Fibroblast of skin of right biceps (primary cell): ENCODE measurements at places on chromosomes 3 and 15.

- no peak for DNase-seq
Measured at GRCh38 chr3:50122661-50123391, 32.3 kb upstream of the SEMA3F start.

- DNase-seq = no peak
Measured at GRCh38 chr15:39623529-39623931, 42.7 kb downstream of the THBS1 start.

- DNase-seq = peak; percentile 99
Measured at GRCh38 chr15:39580485-39581241, at the start of gene THBS1. Gene THBS1 (plus strand): TSS chr15:39581079. CDS start chr15:39581858, 779 bp downstream.

DNA sequence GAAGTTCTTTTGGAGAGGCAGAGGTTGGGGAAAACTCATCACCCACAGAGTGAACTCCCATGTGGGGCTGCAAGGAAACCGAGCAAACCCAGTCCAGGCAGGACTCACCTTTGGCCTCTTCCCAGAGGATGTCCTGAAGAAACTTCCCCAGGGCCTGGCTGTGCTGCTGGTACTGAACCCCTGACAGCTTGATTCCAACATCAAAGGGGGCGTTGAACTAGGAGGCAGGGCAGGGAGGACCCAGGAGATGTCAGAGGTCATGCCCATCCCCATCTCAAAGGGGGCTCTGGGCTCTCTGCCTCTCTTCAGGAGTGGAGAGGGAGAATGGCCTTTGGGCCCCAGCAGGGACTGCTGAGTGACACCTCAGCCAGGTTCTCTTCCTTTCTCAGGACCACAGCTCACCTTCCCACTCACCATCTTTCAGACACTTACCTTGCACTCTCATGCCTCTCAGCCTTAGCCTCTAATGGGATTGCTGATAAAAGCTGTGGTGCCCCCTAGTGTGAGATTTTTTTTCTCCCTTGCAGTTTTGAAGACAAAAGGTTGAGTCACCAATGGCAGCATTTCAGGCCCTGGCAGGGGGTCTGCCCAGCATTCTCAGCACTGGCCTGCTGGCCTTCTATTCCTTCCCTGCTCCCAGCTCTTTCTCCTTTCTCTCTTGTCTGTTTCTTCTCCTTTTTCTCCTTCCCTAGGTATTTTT is 6.0 kb downstream of the GHRL start:
- DNase-seq = peak; percentile 88

GRCh38 chr3:134325706-134326105 is 48.5 kb downstream of the AMOTL2 start:
- no peak for DNase-seq

DNA sequence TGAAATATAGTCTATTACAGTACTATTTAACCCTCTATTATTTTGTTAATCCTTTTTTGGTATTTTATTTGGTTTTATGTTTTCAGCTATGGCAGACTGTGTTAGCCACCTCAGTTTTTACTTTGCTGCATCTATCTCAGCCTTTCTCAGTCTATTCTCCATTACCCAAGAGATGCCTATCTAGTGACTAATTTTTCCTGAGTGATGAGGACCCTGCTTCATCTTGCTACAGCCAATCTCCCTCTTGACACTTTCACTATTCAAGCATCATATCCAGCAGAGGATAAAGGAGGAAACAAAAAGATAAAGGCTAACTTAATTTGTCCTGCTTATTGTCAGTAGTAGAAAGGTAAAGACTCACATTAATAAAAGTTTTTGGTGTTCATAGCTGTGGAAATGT is 141.8 kb upstream of the NECTIN3 start:
- no peak for DNase-seq

DNA sequence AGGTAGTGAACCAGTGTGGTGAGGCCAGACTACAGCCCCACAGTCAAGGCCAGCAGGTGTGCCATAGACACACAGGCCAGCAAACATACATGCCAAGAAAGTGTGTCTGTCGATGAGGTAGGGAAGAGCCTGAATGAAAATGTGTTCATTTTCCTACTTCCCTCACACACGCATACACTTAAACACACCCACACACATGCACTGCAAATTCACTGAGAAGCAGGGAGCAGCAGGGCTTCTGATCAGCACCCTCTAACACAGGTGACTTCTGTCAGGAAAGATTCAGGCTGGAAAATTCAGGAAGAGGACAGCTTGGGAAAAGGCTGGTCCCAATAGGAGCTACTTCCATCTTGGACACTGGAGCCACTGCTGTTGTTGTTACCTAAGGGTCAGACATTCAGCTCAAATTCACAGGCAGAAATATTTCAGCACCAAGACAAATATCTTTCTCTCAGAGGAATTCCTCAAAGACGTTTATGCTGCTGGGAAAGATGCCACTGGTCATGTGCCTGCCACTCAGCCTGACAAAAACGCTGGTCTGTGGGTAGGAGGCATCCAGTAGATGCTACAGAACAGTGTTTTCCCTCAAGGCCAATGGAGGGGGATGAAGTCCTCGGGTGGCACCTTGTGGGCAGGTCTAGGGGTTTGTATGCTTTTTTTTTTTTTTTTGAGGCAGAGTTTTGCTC is 40.9 kb upstream of the LARS2 start:
- DNase-seq = no peak

DNA sequence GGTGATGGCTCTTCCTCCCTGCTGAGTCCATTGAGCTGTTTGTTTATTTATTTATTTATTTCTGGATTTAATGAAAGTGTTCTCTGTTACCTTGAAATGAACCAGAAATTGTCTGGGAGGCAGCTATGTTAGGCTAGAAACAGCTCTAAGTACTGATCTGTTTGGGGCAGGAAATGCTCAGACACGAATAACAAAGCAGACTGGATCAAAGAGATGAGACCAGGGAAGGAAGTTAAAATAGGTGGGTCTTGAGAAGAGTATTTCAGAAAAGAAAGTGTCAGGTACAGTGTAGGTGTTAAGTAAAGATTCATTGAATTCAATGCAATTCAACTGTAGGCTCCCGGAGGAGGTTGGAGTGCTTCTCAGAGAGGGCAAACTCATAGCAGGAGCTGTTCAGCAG is 173.3 kb downstream of the IL20RB start:
- DNase-seq = no peak

DNA sequence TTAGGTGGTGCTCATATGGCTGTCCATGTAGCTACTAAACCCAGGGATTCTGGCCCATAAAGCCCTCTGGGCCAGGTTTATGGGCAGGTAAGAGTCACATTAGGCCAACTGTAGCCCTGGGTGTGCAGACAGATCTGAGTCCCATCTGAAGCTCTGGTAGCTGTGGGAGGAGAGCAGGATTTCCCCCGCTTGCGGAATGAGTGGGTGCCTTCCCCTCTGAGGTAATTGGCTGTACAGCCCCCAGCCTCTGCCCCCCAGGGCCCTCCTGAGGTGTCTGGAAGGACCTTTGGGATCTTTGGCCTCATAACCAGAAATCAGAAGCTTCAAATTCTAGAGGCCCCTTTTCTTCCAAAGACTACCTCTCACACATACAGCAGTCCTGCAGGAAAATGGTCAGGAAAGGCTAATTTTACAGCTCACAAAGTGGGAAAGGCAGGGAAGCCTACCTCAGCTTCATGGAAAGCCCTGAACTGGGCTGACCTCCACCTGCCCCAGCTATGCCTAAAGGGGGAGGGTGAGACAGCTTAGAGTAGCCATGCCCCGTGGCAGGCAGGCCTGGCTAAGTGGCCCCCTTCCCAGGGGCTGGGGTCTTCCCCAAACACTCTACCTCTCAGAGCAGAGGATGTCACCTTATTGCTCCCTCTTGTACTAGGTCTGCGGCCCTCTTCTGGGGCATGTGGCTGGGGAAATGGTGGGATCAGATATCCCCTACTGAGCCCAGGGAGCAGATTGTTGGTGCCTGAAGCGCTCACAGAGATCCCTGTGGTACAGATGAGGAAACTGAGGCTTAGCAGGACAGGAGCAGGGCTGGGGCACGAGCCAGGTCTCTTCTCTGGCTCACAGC is 16.8 kb downstream of the HEMK1 start:
- no peak for DNase-seq

- no peak for DNase-seq
Measured at GRCh38 chr15:86382341-86382740, 302.7 kb downstream of the AGBL1 start.

- no peak for DNase-seq
Measured at GRCh38 chr15:96334705-96335410, 4.4 kb downstream of the NR2F2 start.

GRCh38 chr3:162777118-162777517 is 1280.5 kb downstream of the OTOL1 start:
- DNase-seq = no peak

DNA sequence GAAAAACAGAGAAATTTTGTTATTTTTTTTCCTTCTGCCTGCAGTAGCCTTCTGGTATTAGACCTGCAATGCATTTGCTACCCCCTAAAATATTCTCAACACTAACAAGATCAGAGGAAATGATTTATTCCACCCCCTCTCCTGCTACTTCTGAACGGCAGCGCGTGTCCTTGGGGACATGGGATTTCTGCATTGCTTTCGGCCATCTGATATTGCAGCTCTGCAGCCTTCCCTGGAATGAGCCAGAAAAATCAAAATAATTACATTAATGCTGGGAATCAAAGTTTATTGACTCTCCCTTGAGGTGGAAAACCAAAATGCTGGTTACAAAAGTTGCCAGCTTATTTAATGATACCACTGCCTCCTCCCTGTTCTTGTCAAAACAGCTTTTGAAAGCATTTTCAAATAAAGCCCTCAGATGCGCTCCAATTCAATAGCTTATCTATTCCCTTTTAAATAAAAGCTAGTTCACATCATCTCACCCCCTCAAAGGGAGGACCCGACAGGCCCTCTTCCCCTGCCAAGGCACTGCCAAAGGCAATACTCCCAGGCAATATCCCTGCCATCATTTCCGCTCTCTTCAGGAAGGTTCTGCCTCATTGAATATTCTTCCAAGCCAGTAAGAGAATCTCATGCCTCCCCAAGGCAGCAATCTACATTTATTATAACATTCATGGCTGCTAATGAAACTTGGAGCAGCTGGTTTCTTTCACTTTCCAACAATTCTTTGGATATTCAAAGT is 96.6 kb downstream of the FHIT start:
- DNase-seq = no peak

DNA sequence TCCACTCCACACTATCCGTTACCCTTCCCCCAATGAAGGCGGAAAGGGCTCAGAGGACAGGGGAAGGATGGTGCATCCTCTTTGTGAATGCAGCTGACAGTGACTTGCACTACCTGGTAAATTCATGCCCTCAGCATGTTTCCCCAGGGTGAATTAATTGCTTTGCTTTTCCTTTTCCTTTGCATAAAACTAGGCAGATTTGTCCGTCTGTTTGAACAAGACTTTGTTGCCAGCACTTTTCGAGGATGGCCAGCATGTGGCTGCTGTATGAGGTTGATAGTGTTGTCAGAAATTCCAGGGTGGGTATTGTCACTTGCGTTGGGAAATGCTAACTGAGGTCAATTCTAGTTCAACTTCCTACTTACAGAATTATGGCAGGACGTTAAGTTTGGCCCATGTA is 79.0 kb upstream of the RARB start:
- DNase-seq = peak; percentile 16

- peak; percentile 63 for DNase-seq
Measured at GRCh38 chr15:85785887-85786780, 8.6 kb downstream of the KLHL25 start.

DNA sequence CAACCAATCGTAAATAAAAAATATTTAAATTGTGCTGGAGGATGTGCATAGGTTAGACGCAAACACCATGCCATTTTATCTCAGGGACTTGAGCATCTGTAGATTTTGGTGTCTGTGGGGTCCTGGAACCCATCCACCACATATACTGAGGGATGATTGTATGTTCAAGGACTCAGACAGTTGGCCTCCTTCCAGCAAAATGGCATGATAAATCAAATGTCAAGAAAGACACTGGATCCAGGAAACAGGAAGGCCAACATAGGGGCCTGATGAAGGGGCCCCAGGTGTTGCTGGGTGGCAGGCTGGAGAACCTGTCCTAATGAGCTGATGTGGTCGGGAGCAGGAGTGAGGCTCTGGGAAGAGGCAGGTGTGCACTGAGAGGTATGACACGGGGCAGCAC is 289.5 kb downstream of the GABRG3 start:
- DNase-seq = no peak

DNA sequence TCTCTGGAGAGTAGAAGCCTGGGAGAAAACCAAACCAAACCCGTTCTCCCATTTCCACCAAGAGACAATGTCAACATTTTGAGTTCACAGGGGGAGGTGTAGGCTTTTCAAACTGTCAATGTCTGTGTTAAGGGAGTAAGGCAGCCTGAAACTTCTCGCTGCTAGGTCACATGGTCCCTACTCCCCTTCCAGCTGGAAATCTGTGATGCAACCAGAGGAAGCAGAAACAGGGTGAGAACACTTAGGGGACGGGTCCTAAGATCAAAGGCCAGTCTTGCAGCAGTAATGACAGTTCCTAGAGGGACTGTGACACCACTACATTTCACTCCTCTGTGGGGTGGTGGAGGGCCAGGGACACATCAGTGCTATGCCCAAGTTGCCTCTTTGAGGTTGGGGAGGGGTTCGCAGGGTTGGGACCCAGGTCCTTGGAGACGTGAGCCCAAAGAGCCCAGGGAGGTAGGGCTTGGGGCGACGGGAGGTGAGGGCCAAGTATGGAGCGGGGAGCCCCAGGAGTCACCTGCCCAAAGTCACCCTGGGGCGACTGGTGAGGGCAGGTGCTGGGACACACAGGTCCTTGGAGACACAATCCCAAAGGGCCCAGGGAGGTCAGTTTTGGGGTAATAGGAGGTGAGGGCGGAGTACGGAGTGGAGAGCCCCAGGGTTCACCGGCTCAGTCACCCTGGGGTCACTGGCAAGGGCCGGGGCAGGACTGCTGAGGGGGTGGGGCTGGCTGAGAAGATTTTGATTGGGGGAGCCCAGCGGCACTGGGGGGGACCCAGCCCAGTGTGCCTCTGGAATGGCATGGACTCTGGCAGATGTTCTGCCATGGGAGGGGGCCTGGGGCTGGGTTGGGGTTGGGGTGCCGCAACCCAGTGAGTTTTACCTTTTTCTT is 582 bp downstream of the GOLGA6L2 start:
- DNase-seq = no peak

DNA sequence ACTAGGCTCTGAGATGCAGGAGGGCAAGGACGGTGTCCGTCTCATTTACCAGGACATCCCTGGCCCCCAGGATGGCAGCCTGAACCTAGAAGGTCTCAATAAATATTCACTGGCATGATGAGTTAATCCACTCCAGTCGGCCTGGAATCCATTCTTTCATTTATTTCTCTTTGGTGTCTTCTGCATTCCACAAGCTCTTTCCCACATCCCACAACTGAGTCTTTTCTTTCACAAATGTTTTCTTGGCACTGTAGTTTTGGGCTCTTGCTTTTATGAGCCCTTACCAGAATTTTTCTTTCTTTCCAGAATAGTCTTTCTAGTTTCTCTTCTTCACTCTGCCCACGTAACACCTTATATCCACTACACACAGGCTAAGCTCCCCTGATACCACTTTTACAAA is 778.0 kb downstream of the AGBL1 start:
- DNase-seq = no peak

GRCh38 chr3:66407611-66408218 is 93.1 kb downstream of the LRIG1 start:
- DNase-seq = peak; percentile 53

GRCh38 chr15:101071651-101072050 is 152.5 kb downstream of the LRRK1 start:
- no peak for DNase-seq

DNA sequence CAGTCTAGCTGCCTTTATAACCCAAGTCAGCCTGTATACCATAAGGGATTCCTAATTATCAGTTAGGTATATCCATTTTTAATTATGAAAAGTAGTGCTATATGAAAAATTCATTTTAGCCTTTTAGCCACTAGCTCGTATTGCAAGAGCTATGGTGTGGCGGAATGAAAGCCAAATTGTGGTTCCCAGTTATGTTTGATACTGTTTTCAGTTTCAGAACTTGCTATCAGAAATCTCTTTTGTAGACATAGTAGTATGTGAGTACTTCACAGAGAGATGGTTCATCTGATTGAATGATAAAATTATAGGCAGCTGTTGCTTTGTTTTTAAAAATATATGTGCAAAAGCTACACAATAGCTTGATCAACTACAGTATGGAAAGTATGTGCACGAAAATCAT is 134.6 kb downstream of the SLC25A26 start:
- no peak for DNase-seq
